CMK (cell line): ENCODE measurements at places on chromosomes 5 and 9.
A peak's percentile ranks its signal among the peaks of the same experiment; 100 is the strongest.

DNA sequence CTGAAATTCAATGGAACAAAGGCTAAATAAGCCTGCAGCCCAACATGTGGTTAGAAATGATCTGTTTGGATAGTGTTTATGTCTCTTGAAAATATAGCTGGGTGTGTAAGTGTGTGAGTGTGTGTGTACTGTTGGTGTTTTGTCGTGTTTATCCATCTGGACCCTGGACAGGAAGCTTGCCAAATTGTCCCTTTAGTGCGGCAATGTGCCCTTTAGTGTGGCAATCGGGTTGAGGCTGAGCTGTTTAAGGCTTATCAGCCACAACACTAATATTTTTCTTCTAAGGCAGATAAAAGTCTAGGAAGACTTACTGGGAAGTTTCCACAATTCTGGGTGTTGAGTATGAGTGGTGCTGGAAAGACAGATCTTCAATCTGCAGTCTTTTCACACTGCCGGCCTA is 180.2 kb downstream of the YTHDC2 start:
- DNase-seq: no peak

- peak; percentile 2 for DNase-seq
These were observed 373.6 kb downstream of the ADGRV1 start for GRCh38 chr5:90932052-90932699.

GRCh38 chr9:100281676-100282387 is 70.9 kb downstream of the TEX10 start:
- no peak for DNase-seq

GRCh38 chr9:121906074-121906870 is 186.8 kb downstream of the TTLL11 start:
- no peak for DNase-seq

DNA sequence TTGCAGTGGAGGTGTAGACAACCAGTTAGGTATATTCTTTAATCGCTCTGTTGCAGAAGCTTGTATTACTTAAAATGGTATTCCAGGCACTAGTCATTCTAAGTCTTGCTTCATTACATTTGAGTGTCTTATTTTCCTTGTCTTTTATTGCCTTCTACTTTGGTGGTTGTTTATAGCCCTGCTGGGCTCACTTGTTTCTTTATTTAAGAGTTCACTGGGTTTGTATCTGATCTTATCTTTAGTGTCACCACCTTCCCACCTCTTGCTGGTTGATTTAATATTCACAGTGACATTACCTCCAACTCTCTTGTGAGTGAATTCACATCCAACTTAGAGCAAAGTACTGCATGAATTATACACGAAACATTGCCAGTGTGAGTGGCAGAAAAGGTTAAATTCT is 83.6 kb upstream of the BNC2 start:
- DNase-seq: no peak

DNA sequence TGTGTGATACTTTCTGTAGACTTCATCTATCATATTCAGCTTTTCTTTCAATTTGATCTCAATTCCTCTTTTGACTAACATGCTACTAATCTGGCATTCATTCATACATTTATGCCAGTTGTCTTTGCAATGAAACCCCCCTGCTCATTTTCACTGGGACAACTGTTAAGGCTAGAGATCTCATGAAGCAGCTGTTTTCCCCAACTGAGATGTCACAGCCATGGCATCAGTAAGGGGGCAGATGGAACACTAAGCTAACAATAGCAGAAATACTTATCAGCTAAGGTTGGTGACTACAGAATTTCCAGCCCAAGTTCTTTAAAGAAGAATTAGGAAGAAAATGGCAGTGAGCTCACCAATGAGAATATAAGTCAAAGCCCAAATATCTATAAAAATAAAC is 9.4 kb downstream of the TMED7 start:
- DNase-seq: no peak

GRCh38 chr9:111198936-111199335 is 131.1 kb downstream of the OR2K2 start:
- no peak for DNase-seq

GRCh38 chr5:147963948-147964693 is 57.8 kb upstream of the C5orf46 start:
- no peak for DNase-seq

DNA sequence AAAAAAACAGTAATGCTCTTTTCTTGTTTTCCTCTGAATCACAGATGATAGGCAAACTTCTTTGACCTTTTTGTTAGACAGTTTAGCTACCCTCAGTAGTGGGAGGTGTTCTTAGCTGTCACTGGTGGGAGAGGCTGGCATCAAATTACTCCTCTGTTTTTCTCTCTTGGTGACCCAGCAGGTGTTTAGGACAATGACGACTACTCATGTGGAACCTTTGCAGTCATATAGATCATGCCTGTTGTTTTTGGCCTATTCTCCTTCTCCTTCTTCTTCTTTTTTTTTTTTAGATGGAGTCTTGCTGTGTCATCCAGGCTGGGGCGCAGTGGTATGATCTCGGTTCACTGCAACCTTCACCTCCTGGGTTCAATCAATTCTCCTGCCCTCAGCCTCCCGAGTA is 15.4 kb upstream of the NPR2 start:
- DNase-seq: no peak

GRCh38 chr9:99383536-99383935 is 161.5 kb downstream of the SEC61B start:
- no peak for DNase-seq

DNA sequence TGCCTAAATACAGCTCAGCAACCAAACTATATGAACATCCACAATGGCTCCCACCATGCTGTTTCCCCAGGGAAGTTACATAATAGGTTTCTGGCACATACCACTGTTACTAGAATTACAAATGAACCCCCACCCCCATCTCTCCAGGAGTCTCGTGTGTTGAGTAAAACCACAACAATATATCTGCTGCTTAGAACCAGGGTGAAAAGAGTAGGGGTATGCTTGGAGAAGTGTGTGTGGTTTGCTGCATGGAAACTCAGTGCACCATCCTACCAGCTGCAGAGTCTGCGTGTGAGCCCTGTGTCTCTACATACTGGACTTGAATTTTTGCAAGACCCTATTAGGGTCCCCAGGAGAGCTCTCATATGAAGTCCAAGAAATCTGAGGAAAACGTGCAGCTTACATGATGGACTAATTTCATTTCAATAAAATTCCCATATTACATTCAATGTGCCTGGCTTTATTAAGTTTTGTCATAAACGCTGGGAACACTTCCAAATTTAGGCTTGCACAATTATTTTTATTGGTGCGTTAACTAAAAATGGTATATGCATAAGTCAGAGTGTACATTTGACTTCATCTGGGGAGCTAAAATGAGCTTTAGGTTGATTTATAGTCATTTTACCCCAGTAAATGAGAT is 104.5 kb upstream of the NFIB start:
- DNase-seq: no peak

GRCh38 chr5:148428848-148429247 is 45.1 kb downstream of the FBXO38 start:
- no peak for DNase-seq

GRCh38 chr9:133905493-133905892 is 86.6 kb downstream of the VAV2 start:
- DNase-seq: no peak

DNA sequence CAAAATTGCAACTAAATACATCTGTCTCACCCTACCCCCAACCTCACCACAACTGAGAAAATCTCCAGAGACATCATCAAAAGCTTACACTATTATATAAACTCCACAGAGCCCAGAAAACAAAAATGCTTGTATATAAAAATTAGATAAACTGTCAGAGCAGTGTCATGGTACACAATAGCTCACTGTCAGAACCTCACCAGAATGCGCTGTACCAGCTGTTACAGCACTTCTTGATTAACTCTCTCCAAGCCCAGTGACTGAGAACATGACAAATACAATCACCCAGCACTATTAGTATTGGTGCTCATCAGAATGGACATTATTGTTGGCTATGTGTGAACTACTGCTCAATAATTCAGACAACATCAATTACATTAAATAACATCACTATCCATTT is 65.7 kb downstream of the ZDHHC21 start:
- DNase-seq: no peak

GRCh38 chr5:106940986-106941385 is 729.8 kb downstream of the EFNA5 start:
- DNase-seq: no peak

DNA sequence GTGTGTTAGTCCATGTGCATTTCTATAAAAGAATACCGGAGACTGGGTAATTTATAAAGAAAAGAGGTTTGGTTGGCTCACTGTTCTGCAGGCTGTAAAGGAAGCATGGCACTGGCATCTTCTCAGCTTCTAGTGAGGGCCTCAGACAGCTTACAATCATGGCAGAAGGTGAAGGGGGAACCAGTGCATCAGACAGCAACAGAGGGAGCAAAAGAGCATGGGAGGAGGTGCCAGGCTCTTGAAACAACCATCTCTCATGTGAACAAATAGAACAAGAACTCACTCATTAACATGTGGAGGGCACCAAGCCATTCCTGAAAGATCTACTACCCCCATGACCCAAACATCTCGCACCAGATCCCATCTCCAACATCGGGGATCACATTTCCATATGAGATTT is 89.2 kb upstream of the IL33 start:
- no peak for DNase-seq

DNA sequence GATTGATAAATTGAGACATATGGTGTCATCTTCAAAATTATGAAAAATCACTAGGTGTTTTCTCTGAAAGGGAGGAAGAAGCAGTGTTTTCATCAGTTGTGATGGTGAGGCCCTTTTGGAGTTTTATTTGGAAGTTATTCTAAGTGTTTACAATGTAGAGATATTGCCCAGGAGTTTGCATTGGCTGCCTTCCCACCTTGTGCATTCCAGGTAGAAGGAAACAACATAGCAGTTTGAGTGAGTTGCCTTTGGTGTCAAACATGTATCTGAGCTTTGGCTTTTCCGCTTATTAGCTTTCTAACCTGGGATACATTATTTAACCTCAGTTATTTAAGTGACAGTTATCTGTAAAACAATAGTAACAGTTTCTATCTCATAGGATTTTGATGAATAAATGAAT is 122.5 kb downstream of the SCAMP1 start:
- no peak for DNase-seq
